Pons (tissue), 1 donor: ENCODE measurements at places on chromosomes 7 and 10.

DNA sequence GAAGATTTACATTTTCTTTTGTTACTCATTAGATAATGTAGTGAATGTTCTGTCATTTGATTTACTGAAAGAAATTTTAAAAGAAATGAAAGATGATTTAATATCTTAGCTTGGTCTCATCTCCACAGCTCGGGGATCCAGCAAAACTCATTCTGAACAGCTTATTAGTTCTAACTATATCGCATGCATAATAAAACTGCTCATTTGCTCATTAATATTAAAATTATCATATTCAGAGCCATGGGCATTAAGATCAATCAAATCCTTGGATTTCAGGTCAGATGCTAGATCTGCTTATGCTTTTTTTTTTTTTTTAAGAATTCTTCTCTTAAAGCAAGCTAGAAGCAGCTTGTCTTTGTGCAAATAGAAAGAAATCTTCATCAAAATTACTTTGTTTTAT lies 246.1 kb downstream of the FOXP2 start:
- no peak for DNase-seq

DNA sequence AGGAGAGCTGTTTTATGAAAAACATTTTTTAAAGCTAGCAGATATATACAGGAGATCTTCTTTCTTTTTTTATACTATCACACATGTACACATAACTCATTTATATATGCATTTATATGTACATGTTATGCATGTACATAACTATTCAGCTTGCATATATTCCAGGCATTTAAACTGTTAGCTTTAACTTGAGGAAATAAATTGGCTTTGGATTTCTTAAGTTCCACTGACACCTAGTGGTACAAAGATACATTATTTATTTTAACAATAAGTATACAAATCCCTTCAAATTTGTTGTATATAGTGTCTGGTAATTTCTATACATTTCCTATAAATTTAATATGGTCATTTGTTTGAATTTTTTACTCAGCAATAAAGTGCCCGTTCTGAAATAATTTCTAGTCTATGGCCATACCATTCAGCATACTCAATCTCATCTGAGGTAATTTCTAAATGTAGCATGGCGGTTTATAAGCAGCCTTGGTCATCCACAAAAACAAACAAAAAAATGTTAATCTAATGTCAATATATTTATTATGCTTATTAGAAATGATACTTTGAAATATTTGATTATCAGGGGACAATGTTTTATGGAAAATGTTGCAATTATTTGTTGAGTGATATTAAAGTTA lies 11.6 kb downstream of the ZDHHC6 start:
- DNase-seq = peak; percentile 18

DNA sequence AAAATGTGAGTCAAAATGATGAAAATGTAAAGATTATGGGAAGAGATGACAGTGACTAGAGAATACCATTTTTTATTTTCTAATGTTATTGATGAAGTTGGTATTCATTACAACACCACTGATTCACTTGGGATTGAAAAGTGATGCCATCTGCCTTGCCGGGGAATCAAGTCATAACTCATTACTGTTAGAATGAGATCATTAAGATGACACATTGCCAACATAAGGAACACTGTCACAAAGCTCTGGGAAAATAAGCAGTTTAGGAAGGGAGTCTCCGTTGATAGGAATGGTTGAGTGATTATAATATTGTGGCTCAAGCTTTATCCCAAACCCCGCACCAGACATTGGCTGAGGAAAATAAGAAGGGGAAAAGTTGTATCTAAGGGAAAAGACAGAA lies 121.5 kb upstream of the PLPP4 start:
- no peak for DNase-seq

DNA sequence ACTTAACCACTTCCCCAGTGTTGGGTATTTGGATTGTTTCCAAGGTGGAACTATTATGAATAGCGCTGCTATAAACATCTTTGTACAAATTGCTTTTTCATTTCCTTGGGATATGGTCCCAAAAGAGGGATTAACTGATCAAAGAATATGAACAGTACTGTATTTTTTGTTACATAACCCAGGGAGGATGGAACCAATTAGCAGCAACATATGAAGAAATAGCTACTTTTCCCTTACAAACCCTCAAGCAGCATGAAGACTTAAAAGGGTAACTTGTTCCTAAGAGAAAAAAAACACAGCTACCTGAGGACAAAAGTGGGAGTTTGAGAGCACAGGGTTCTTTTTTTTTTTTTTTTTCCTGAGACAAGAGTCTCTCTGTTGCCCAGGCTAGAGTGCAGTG lies 13.1 kb upstream of the TLX1 start:
- no peak for DNase-seq

- no peak for DNase-seq
These were observed 146.3 kb downstream of the TCF7L2 start for GRCh38 chr10:113096128-113096996.

DNA sequence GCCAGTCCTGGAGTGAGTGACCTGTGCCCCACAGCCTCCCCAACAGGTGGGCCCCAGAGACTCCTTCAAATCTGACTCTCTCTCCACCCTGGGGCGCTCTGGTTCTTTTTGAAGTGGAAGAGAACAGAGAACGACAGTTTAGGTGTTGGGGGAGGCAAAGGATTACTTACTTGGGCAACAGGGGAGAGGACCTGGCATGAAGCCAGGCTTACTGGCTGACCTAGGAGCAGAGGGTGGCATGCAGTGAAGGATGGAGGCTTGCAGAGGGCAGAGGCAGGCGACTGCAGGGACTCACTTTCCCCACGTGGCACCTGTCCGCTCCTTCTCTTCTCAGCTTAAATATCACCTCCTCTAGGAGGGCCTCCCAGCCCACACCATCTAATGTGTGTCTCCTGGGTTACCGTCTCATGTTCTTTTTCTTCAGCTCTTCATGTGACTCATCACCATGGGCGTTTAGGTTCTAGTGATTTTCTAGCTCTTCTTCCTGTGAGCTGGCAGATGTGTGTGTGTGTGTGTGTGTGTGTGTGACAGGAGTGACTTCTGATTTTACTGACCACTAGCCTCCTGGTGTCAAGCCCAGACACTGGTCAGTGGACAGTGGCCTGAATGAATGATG lies 15.5 kb downstream of the LZTS2 start:
- DNase-seq = no peak

DNA sequence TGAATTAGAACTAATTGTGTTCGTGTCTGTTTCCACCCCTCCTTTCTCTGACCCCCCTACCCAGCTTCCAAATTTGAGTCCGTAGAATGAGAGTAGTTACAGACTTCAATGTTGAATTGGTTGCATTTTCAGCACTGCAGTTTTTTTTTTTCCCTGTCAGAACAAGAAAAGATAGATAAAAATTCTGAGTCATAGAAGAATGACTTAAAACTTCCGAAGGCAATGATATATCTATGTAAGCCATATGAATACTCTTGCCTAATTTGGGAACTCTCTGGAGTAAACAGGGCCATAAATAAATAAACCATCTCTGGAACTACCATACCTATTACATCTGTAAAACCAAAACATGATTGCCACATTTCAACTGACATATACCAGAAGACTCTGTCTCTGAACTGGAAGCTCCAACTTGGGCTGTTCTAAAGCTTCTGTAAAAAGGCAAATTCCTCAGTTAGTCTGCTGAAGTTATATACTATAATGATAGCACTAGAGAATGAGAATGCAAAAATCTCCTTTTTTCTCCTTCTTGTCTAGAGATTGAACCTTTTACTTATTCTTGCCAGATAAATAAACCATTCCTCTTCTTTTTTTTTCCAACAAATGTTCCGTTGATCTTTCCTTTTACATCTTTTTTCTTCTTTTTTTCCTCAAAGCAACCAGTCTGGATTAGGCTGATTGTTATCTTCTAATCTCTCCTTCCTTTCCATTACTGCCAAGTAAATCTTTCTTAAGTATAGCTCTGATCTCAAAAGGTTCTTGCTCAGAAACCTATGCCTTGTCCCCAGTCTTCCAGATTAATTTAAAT lies 23.5 kb downstream of the VCL start:
- no peak for DNase-seq

GRCh38 chr10:133131053-133131452 lies 29.0 kb upstream of the KNDC1 start:
- no peak for DNase-seq

GRCh38 chr7:113004726-113005454 lies 81.7 kb downstream of the GPR85 start:
- no peak for DNase-seq

DNA sequence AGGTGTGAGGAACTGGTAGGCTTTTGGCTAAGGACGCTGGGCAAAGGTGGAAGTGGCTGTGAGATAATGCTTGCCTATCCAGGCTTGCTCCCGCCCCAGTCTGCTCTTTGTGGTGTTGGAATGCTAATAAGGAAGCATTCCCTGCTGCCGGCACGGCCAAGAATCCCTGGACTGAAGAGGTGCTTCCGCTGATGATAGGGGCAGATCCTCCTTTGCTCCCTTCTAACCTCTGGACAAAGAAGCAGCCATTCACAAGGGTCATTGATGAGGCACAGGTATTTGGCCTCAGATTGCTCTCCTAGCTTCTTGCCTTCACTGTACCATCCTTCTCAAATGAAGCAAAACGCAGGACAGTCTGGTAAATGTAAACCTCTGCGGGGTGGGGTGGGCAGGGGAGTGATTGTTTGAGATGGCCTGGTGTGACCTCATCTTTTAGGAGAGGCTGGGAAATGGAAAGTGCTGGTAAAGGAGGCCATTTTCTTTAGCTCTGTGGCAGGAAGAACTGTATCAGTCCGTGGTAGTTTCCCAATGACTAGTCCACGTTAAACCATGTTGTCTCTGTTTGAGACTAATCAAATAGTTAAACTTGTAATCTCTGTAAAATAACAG lies 1.7 kb downstream of the PGAM1 start:
- no peak for DNase-seq

- DNase-seq = no peak
These were observed 57.1 kb upstream of the DYNC1I1 start for GRCh38 chr7:95715274-95715673.

DNA sequence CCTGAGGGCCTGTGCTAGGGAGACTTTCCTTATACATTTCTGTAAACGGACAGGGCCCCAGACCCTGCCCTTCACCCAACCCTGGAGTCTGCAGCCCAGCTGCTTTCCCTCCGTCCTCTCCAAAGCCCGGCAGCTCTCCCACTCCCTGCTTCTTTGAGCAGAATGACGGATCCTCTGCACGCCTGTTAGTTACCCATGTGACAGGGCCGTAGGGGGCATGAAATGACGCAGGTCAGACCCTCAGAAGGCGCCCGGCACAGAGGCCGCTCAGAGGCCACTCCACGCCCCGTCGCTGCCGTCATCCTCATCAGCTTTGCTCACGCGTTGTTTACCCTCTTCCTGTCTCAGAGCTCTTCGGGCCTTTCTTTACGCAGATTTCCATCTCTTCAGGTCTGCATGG lies 60.2 kb upstream of the MKRN1 start:
- no peak for DNase-seq

- DNase-seq = no peak
These were observed 110.0 kb upstream of the C7orf33 start for GRCh38 chr7:148480479-148481146.

GRCh38 chr7:134113655-134114054 lies 13.5 kb upstream of the LRGUK start:
- no peak for DNase-seq

GRCh38 chr10:88931548-88931947 lies 21.0 kb downstream of the ACTA2 start:
- no peak for DNase-seq

- DNase-seq = no peak
These were observed 62.8 kb downstream of the WDR37 start for GRCh38 chr10:1119027-1119426.

DNA sequence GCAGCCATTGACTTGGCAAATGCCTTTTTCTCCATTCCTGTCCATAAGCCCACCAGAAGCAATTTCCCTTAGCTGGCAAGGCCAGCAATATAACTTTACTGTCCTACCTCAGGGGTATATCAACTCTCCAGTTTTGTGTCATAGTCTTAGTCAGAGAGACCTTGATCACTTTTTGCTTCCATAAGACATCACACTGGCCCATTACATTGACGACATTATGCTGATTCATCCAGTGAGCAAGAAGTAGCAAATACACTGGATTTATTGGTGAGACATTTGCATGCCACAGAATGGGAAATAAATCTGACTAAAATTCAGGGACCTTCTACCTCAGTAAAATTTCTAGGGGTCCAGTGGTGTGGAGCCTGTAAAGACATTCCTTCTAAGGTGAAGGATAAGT lies 649.7 kb upstream of the ANKRD30A start:
- no peak for DNase-seq

GRCh38 chr7:129918922-129919321 lies 33.8 kb downstream of the UBE2H start:
- DNase-seq = no peak

DNA sequence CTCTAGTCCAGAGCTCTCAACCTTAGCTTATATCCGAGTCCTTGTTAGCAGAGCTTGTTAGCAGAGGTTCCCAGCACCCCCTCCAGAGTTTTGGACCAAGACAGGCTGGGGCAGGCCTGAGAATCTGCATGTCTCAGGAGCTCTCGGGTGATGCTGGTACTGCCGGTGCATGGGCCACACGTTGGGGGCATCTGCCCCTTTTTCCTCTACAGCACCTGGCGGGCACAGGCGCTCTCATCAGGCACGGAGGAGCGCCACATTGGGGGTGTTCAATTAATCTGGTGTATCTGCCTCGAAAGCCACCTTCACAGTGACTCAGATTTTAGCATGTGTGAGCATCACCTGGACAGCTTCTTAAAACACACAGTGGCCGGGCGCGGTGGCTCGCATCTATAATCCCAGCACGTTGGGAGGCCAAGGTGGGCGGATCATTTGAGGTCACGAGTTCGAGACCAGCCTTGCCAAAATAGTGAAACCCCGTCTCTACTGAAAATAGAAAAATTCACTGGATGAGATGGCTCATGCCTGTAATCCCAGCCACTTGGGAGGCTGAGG lies 117.7 kb downstream of the ELFN1 start:
- no peak for DNase-seq

GRCh38 chr7:82141427-82141826 lies 302.1 kb downstream of the CACNA2D1 start:
- no peak for DNase-seq

DNA sequence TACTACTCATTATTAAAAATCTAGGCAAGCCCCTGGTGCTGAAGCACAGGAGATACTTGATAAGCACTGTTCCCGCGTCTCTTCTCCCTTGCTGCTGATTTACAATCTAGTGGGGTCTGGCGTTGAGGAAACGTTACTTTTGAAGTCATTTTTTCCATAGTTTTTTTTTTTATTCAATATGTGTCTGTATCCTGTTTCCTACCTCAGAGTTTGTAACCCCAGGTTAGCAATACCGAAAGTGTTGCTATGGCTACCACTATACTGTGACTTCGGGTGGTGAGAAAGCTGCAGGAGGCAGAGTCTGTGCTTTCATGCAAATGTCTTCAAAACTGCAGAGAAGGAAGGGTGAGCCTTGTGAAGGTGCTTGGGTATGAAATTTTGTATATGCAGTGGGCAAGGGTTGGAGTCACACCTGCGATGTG lies 458.8 kb upstream of the GHITM start:
- DNase-seq = no peak
